ENCODE measurements at places on chromosomes 3 and 15. TPM values are rescaled to one million over a fixed set of nuclear protein-coding genes. Genes with fewer than 3 reads are reported as not detected.

Gene TICRR
- polyA plus RNA-seq, result not detected

Gene KBTBD8
- polyA plus RNA-seq, result 1.6 TPM

Gene BLM
- 1.2 TPM for polyA plus RNA-seq

DNA sequence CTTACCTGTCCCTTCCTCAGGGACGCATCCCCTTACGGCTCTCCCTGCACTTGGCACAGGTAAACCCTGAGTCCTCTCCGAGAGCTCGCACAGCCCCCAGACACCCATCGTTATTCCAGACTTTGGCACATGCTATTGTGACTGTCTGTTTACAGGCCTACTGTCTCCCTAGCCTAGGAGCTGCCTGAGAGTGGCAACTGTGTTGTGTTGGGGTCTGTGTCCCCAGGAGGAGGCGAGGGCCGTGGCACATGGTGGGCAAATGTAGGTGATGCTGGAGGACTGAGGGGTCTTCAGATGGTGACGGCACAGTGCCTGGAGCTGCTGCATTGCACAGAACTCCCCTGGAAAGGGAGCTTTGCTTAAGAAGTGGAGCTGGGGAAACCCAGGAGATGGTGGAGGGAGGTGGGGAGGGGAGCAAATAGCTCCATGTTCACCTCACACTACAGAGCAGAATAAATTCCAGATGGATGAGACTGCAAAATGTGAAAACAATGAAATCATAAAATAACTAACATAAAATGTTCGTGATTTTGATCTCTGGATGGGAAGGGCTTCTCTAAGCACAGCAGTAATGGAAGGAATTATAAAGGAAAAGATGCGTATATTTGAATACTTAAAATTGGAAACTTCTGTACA is 96.5 kb downstream of the SMAD6 start:
- no peak for DNase-seq

DNA sequence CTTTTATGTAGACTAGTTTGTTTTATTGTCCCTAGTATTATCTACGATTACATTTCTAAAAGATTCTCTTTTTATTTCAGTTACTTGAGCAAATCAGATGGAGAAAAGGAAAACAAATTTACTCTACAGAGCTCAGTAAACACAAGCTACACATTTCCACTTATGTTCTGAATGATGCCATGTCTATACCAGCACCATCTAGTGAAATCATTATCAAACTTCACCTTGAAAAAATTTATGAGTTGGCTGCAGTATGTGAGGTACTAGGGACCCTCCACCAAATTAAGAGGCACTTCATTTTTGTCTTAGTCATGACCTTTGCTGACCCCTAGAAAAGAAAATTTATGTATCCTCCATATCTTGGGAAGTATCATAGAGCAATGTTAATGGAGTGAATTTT is 827.4 kb downstream of the SI start:
- DNase-seq, result no peak

- DNase-seq, result no peak
Observed at GRCh38 chr3:114406922-114407321, 113.1 kb downstream of the TIGIT start.

DNA sequence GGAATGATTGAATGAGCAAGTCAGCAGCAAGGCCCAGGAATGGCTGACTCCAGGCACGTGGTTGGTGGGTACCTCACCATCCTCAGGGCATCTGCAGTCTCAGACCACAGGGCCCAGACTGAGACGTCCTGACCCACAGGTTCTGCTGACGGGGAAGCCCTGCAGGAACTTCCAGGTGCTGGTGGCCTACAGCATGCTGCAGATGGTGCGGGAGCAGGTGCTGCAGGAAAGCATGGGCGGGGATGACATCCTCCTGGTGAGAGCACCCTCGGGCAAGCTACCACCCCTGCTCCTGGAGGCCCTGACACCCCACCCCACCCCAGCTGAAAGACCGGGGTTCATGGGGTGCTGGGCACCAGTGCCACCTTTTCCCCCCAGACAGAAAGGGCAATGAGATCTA is 14.1 kb downstream of the TBC1D21 start:
- DNase-seq, result no peak

- no peak for DNase-seq
Observed at GRCh38 chr3:64318668-64319271, 93.5 kb upstream of the PRICKLE2 start.

Gene UBAP1L
- polyA plus RNA-seq, result not detected

GRCh38 chr3:51969841-51970240 is 2.6 kb upstream of the PCBP4 start:
- DNase-seq, result no peak

DNA sequence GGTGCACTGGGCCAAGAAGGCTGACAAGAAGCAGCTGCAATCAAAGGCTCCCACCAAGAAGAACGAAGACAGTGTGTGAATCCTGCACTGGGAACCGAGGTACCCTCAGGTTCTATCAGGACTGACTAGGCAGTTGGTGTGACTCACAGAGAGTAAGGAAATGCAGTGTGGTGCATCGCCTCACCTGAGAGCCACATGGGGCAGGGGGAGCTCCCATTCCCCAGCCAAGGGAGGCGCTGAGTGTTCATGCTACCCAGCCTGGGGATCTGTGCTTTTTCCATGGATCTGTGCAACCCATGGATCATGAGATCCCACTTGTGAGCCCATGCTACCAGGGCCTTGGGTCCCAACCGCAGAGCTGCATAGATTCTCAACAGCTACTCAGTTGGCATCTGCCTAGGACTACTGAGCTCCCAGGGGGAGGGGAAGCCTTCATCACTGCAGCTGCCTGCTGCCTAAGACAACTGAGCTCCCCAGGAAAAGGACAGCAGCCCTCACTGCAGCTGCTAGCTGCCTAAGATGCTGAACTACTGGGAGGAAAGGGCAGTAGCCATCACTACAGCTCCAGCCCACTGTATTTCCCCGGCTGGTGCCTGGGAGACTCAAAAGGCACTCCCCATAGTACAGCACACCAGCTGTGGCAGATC is 6.9 kb upstream of the PLSCR2 start:
- DNase-seq, result no peak

GRCh38 chr3:117547956-117548550 is 838.5 kb downstream of the TUSC7 start:
- no peak for DNase-seq

DNA sequence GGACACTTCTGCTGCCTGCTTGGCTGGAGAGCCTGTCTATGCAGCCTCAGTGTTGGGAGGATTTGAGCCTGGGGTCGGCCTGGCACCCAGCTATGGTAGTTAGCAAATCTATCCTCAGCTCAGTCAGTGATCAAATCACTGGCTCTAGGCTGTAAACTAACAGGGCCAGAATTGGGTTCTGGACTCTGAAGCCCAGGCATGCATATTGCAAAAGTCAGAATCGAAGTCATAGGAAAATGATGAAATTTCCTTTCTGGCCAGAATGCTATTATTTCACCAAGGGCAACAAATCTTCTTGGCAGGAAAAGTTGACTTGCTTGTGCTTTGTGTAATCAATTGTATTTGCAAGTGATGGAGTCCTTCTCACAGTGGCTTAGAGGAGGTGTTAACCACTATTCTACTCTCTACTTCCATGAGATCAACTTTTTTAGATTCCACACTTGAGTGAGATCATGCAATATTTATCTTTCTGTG is 482.6 kb upstream of the TPRG1 start:
- no peak for DNase-seq

DNA sequence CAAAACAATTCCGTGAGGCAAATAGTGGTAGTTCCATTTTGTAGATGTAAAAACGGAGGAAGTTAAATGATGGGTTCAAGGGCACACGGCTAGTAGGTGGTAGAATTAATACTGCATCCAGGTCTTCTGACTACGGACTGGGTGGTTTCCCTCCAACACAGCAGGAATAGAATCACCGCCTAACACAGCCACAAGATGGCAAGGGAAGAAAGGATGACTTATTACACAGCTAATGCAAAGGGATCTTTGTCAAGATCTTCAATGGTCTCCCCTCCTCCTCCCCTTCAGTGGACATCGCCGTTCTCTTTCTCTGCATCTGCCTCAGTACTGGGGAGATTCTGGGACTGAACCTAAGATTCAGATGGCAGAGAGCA is 524 bp upstream of the TOPBP1 start:
- DNase-seq, result no peak
